GOT3 (cell line): ENCODE measurements at places on chromosomes 12 and 14.

DNA sequence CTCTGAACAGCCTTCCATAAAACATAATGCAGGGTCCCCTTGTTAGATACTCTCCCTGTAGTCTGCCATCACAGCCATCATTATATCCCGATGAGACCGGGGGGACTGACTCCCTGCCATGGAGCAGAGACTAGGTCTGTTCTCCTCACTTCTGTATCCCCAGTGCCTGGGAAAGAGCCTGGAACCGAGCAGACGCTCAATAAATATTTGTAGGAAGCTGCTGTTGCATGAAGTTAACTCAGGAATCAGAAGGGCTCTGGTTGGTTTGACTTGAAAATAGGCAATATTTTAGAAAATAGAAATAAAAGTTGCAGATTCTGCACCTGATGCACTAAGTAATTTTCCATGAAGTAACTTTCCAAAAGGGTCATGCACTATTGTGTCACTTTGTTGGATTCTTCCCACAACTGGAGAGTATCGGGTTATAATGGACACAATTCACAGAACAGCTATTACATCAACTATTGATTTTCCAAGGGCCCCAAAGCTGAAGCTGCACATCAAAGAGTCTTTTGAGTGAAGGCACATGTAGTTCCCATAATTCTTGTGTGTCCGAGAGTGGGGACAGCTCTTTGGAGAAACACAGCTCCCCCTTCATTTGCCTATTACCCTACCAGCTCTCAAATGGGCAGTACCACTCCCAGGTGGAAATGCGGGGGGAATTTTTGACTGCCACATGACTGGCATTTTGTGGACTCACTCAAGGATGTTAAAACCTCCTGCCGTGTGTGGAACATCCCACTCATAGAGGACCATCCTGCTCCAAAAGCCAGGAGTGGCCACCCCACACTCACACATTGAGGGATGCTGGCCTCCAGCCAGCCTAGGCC is 18.8 kb downstream of the CLMN start:
- no peak for DNase-seq

DNA sequence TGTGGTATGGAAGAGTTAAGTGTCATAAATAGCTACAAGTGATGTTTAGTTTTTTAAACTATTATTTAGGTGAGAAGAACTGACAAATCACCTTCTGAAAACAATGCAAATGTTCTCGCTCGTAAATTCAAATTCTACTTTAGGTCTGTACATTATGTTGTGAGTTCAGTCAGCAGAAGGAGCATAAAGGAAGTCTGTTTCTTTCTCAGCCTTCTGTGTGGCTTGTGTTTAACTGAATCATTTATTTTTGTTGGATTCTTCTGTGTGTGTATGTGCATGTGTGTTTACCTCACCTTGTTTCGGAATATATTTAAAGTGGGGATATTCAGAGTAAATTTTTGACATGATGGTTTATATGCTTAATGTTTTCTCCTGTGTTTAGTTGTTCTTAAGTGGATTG is 285.9 kb downstream of the TMTC2 start:
- DNase-seq: no peak

- no peak for DNase-seq
These were observed 11.0 kb upstream of the SRP54 start for GRCh38 chr14:34971801-34972200.

- DNase-seq: no peak
These were observed 340.6 kb upstream of the TBX3 start for GRCh38 chr12:115024531-115024930.

DNA sequence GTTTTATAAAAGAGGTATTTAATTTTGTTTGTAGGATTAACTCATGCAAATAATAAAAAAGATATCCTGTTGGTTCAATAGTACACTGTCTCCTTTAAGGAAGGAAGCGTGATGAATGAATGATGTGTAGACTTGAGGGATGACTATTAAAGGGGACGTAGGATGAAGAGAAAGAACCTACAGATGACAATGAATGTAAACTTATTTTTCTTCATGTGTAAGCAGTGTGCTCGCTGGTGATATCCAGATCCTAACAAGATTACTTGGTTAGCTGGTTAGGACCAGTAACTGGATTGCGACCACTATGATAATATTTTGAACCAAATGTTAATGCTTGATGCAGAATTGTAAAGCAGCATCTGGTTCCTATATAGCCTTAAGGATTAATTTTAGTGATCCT is 2.6 kb downstream of the ARF6 start:
- DNase-seq: no peak

DNA sequence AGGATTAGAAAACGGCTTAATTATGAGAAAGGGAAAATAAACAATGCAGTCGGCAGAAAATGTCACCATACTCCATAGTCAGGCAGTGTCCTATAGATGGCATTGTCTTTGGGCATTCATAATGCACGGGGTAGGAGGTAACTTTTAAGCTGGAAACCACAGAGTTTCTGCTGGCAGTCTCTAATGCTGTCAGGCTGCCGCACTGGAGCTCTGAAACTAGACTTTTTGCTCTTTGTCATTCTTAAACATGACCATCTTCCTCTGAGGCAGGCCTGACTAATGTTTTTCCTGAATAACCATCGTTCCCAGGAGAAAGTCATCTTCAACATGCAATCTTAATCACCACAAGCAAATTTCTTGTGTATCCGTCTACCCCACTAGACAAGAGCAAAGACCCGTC is 108.8 kb downstream of the ETNK1 start:
- no peak for DNase-seq

GRCh38 chr12:21551841-21552465 is 25.9 kb downstream of the SPX start:
- DNase-seq: no peak

GRCh38 chr12:95694136-95694535 is 96.4 kb downstream of the NTN4 start:
- no peak for DNase-seq

DNA sequence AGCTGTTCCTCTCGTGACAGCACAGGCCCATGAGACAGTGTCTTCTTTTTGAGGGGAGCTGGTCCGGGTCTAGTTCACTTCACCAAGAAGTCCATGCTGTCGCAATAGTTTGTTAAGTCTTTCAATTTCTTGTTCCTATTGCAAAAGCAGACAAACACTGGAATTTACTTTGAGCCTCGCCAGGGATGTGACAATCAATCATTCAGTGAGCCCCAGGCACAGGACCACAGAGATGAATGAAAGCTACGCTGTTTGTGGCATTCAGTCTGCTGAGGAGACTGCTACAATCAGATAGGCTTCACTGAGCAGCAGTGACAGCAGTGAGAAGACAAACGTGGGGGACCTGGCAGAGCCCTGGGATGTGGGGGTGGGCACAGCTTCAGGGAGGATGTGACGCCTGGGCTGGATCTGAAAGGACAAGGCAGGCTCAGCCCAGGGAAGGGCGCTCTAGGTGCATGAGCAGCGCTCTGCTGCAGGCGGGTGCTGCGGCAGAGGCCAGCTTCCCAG is 35.5 kb downstream of the TCTN1 start:
- no peak for DNase-seq

- DNase-seq: no peak
These were observed 99.2 kb downstream of the PRICKLE1 start for GRCh38 chr12:42490261-42490842.

GRCh38 chr14:75445963-75446362 is 18.1 kb downstream of the JDP2 start:
- DNase-seq: no peak

DNA sequence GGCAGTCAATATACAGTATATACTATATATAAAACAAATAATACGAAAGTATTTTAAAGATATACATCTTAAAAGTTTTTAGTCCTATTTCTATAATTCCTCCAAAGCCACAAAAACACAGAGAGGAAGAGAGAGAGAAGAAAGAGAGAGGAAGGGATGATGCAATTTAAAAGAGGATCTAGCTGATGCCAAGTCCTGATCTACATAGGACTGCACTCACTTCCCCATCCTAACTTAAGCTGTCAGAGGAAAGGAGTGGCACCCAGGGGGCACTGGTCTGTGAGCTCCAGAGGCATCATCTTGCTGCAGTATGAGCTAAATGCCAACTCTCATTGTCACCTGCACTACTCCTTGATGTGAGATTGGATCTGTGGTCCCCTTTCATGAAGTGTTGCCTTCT is 95.8 kb downstream of the C12orf42 start:
- DNase-seq: no peak
